ENCODE measurements at places on chromosomes 5 and 9.

GRCh38 chr9:137467161-137467581 is 8.0 kb upstream of the NSMF start:
- DNase-seq: no peak

DNA sequence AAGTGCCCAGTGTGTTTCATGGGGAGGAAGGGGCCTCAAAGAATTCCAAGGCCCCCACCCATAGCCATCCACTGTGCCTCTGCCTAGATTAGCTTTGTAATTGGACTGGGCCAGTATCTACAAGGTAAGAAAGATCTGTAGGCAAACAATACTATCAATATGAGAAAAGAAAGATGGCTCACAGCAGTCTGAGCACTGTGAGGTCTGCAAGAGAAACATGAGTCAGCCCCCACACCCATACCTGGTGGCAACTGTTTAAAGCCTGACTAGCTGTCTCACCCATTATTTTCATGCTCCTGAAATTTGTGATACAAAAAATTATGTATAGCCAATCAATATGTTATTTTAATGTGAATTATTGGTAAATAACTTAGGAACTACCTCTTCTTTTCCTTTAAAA is 10.0 kb upstream of the ZNF483 start:
- DNase-seq: no peak

- no peak for DNase-seq
Measured at GRCh38 chr5:122967625-122968024, 68.9 kb downstream of the PPIC start.

DNA sequence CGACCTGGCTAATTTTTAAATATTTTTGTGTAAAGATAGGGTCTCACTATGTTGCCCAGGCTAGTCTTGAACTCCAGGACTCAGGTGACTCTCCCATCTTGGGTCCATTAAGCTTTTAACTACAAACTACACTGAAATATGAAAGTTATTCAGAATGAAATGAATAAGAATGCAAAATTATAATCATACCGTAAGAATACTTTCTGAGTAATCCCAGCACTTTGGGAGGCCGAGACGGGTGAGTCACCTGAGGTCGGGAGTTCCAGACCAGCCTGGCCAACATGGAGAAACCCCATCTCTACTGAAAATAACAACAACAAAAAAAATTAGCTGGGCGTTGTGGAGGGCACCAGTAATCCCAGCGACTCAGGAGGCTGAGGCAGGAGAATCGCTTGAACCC is 1.1 kb upstream of the ORM1 start:
- DNase-seq: no peak

DNA sequence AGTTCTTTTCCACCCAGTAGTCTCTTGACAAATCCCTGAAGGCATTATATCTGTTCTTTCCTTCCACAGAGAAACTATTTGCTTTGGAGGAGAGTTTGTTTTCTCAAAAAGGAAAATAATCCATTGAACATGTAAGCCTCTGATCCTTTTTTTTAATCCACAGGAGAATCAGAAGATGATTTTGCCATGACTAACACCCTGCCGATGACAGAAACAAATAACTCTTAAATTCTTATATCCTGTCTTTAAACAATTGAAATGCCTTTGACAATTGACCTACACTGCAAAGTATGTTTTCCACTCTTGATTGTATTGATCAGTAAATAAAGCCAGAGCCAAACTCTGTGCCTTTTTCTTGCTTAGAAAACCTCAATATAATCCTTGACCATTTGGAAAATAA is 666.4 kb upstream of the CTNND2 start:
- no peak for DNase-seq
